ENCODE measurements at places on chromosomes 1 and 21. TPM values are rescaled to one million over a fixed set of nuclear protein-coding genes. Genes with fewer than 3 reads are reported as not detected.

DNA sequence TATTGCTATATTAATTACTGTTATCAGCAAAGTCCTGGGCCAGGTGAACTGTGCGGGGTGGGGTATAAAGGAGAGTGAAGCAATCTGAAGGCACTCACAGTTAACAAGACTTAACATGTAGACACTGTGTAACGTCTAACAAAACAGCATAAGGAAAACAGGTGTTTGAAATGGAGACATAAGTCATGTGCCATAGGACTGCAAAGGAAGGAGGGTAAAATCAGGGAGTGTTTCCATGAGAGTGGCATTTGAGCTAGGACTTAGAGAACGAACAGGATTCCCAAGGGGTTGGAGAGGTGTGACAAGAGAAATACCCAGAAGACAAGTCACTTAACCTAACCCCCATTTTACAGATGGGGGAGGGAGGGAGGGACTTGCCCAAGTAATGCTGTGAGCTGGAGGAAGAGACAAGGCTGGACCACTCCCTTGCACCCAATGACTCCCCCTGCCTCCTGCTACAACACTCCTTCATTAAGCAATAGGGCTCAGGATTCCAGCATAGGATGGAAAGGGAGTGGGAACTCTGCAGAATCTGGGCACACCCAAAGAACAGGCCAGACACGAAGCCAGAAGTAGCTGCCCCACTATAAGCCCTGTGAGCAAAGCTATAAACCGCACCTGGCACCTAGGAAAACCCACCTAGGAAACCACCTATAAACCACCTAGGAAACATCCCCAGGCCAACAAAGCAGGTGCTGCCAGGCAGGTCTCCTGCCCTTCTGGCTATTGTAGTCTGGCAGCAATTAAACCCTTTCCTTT, 6.6 kb downstream of the PEF1 start:
- DNase-seq = no peak

DNA sequence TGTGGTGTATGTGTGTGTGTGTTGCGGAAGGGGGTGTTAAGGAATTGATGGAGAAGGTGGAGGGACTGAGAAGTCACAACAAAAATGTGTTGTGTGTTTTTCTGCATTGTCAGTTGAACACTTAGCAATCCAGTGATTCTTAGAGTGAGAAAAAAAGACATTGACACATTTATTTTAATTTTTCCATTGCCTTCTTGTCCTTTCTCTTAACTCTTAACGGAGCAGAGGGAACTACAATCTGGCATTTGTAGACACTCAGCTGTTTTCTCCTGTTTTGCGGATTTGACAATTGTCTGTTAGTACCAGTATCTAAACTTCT, 725 bp downstream of the C1orf53 start:
- no peak for DNase-seq

- no peak for DNase-seq
These were observed 779 bp downstream of the LRRC40 start for GRCh38 chr1:70204600-70204999.

GRCh38 chr1:36737767-36738166, 255.1 kb upstream of the CSF3R start:
- DNase-seq = no peak

- DNase-seq = no peak
These were observed 1.7 kb downstream of the FMN2 start for GRCh38 chr1:240093120-240093961.

- no peak for DNase-seq
These were observed 51.2 kb downstream of the TLR5 start for GRCh38 chr1:223091896-223092295.

DNA sequence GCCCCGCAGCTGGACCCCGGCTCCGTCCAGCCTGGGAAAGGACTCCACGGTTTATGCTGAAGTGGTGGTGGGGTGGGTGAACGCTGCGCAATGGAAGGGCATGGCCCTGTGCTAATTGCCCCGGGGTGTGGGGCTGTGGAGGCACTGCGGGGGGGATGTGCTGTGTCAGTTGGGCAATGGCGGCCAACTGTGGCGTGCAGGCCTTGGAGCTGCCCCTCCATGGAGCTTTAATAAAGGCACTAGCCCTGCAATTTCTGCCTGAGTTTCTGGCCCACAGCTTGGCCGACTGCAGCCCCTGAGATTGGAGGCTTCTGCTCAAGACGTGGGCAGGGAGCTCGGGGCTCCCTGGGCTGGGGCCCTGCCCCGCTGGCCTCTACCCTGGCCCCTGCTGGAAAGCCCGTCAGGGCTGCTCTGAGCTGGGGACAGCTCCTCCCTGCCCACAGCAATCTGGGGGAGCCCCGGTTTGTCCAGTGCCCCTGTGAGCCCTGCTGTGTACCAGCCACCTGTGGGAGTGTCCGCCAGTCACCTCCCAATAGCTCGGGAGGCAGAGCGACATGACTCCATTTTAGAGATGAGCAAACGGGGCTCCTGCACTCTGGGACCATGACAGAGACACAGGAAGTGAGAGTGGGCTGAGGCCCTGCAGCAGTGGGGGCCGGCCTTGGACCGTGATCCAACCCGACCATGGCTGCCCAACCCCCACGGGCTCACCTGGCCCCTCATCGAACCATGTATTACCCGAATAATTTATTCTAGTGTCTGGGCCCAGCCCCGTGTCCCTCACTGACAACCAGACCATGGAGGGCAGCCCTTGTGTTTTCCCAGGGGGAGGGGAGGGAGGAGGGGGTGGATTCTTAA, 8.7 kb upstream of the TNFRSF14 start:
- DNase-seq = no peak

DNA sequence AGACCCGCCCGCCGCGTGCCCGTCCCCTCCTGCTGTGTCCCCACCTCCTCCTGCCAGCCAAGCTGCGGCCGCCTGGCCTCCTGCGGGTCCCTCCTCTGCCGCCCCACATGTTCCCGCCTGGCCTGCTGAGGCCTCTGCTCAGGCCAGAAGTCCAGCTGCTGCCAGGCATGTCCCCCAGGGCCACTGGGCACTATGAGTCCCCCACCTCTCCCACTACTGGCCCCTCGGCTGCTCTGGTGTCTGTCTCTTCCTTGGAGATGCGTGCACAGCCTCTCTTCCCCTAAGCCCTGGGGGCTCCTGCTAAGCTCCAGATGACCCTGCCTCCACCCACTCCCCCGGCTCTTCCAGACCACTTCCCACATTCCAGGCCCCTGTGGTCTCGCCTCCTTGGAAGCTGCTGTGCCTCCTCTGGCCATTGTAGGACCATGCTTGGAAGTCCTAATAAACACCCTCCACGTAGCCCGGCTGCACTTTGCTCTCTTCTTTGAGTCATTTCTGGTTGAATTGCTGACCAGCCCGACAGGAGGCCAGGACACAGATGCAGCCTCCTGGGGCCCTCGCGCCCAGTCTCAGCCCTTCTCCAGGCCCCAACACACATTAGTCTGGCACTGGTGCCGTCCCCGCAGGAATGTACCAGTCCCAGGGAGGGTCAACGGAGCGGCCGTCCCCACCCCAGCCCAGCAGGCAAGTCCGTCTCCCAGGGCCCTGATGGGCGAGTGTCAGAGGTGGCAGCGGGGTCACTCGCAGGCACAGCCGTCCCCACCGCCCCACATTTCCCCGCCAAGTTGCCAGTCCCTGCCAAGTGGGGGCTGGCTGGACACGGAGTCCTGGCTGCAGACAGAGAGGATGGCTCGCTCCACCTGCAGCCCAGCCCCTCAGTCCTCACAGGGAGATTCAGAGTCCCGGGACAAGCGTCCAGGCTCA, 1.1 kb downstream of the KRTAP10-12 start:
- DNase-seq = no peak

GRCh38 chr1:231512147-231512698, 16.2 kb upstream of the TSNAX start:
- no peak for DNase-seq

GRCh38 chr1:25540750-25541342, 2.6 kb upstream of the LDLRAP1 start:
- DNase-seq = no peak

OR2L13 gene
- total RNA-seq = 0.38 TPM

SH2D5 gene
- 1.2 TPM for total RNA-seq

RIPPLY3 gene
- total RNA-seq = not detected

MAP10 gene
- total RNA-seq = 4.2 TPM

TEKT2 gene
- total RNA-seq = 2.3 TPM
